ENCODE measurements at places on chromosomes 7 and 10.

GRCh38 chr10:70087616-70088307 lies 35.1 kb downstream of the MACROH2A2 start:
- DNase-seq, result no peak

GRCh38 chr7:30922596-30922995 lies 10.9 kb downstream of the AQP1 start:
- no peak for DNase-seq

DNA sequence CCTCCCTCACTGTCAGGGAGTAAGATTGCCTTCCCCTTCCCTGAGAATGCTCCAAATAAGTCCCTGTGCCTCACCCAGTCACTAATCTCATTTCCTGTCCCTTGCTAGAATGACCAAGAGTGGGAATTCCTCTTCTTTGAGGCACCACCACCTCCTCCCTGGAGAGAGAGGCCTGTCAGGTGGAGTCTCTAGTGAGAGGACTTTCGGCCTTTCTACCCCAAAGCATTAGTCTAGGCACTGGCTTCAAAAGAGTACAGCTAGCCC lies 145.0 kb downstream of the PTPN20 start:
- no peak for DNase-seq

GRCh38 chr10:59905066-59905730 lies 1.2 kb downstream of the CCDC6 start:
- DNase-seq, result peak; percentile 33

DNA sequence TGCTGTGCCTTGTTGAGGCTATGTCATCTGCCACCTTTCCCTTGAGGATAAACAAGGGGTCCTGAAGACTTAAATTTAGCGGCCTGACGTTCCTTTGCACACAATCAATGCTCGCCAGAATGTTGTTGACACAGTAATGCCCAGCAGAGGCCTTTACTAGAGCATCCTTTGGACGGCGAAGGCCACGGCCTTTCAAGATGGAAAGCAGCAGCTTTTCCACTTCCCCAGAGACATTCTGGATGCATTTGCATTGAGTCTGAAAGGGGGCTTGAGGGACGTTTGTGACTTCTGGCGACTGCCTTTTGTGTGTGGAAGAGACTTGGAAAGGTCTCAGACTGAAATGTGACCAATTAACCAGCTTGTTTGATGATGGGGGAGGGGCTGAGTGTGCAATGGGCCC lies 52.5 kb downstream of the VWA2 start:
- DNase-seq, result no peak

DNA sequence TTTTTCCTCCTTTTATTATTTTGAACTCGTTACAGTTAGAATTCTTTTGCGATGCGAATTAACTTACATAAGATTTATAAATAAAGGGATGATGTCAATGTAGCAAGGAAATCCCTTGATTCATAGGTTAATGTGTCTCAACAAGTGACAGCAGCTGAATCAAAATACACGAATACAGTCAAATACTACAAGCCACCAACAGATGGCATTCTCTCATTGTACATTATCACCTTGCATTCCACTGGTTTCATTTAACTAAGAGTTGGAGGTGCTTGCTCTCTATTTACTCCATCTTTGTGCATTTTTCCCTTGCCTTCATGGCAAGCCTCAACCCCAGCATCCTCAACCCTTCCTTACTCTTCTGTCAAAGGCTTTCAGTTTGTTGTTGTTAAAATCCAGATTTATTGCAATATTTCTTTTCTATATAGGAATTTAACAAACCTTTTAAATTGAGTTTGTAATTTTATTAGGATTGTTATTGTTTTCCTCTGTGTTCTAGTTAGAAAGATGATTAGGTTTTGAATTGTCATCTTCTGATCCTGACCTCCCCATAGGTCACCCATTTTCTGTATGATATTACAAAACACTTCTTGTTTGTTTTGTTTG lies 78.3 kb downstream of the SLC25A40 start:
- no peak for DNase-seq

Measured in stimulated activated CD8-positive, alpha-beta memory T cell treated with anti-CD3 and anti-CD28 coated beads, Interleukin-15, amount 100 ng/mL, for 48 hours (primary cell).